ENCODE measurements at places on chromosomes 4 and X.

GRCh38 chr4:78004270-78004669 lies 52.9 kb upstream of the FRAS1 start:
- no peak for DNase-seq

GRCh38 chr4:67723949-67724348 lies 23.0 kb upstream of the UBA6 start:
- DNase-seq = no peak

- DNase-seq = no peak
Observed at GRCh38 chr4:182904211-182904761, 12.9 kb downstream of the DCTD start.

- no peak for DNase-seq
Observed at GRCh38 chrX:2540426-2540947, 39.7 kb upstream of the DHRSX start.

DNA sequence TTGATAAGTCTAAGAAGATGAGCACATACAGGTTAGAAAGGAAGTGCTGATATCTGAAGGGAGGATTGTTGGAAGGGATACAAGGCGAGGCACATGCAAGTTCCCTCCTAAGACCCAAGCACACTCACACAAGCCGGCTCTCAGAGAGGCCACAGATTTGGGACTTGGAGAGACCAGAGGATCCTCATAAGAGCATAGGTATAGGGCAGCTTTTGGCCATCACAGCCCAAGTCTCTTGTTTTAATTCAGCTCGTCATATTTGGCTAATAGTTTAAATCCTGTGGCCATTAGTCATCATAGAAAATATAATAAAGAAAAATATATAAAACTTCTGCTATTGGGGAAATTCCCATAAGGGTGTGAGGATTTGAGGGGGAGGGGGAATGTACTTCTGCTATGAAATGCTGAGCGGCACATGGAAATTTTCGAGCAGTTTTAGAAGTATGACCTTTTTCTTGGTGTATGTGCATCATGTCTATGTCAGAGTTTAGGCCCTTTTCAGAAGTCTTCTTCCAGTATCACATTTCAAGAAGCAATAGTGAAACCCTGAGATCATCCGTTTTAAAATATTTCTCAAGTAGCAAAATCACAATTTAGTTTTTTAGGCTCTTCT lies 97.7 kb downstream of the NFKB1 start:
- DNase-seq = no peak

- no peak for DNase-seq
Observed at GRCh38 chr4:42396752-42397634, at the start of gene SHISA3. Gene SHISA3, plus strand, starts transcription at chr4:42397488. Its CDS starts 569 bp downstream, at chr4:42398057.
